Upper lobe of right lung (tissue), 1 donor: ENCODE measurements at places on chromosomes 1 and 21.

- DNase-seq, result no peak
Observed at GRCh38 chr1:89670163-89670562, 37.2 kb downstream of the LRRC8C start.

GRCh38 chr1:145977486-145978470 is 13.3 kb downstream of the POLR3GL start:
- DNase-seq, result peak; percentile 66

GRCh38 chr1:170559166-170559565 is 27.2 kb downstream of the GORAB start:
- DNase-seq, result no peak

GRCh38 chr1:24952413-24952841 is 22.4 kb upstream of the RUNX3 start:
- DNase-seq, result no peak

DNA sequence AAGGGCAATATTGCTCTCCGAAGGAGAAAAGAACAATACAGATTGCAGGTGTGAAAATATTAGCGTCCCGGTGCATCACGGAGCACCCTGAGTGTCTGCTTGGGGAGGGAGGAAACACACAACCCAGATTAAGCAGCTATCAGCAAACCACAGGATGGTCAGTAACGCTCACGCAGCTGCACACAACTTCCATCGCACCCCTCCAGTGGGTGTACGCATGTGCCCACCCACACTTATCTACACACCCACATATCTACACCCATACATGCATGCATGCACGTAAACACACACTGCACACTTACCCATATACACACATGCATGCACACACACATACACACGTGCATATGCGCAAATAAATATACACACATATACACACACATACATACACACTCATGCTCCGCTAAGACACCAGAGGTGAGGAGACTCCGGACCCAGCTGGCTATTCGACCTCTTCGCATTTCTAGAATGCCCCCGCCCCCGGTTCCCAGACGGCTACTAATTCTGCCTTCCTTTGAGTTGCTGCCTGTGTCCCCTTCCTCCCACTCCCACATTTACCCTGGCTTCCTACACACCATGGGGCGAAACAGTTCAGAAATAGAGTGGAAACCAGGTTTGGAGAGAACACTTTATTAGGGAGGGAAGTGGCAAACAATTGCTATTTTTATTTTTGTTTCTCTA is 26.2 kb downstream of the ITPKB start:
- DNase-seq, result no peak

- DNase-seq, result no peak
Observed at GRCh38 chr1:21857142-21857839, 45.2 kb downstream of the LDLRAD2 start.

DNA sequence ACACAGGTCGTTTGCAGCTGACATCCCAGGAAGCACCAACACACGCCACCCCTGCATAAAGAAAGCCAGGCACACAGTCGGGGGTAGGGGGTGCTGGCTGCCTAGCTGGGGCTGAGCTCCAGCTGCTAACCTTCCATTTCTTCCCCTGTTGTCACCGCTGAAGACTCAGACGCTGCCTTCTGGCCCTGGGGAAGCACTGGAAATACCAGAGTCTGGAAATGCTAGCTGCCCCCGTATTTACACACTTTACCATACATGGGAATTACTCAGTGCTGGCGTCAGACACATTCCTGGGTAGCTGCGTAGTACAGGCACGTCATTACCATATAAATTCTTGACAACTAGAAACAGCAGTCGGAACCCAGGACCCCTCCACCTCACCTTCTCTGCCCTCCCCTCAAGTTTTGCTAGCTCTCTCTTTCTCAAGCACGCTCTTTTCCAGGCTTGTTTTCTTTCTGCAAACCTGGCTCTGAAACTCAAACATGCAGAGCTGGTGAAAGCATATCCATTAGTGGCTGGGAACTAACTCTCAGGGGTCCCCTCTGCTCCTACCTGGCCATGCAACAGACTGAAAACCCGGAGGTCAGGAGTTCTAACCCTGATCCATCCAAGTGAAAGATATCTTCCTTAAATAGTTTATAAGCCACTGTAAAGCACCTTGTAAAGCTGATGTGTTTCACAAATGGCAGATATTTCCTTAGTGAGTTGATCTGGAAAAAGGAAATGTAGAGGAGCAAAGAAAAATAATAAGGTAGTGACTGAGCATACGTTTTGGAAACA is 3.3 kb downstream of the CSRP1 start:
- no peak for DNase-seq

- DNase-seq, result no peak
Observed at GRCh38 chr1:95440511-95440910, 206.5 kb downstream of the RWDD3 start.

DNA sequence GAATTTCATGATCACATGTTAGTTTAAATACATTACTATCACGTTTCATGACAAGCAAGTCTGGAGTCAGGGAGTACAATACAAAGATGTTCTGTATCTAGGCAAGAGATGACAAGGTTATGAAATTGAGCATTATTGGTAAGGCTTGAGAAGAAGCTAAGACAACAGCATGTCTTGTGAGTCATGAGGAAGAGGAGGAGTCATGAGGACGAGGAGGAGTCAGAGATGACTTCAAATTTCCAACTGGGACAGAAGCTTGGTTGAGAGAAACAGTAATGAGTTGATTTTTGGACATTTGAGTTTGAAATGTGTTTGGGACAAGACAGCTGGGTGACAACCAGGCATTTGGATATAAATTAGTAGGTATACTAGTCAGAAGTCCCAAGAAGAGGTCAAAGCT is 4.3 kb upstream of the UBE2U start:
- DNase-seq, result no peak

DNA sequence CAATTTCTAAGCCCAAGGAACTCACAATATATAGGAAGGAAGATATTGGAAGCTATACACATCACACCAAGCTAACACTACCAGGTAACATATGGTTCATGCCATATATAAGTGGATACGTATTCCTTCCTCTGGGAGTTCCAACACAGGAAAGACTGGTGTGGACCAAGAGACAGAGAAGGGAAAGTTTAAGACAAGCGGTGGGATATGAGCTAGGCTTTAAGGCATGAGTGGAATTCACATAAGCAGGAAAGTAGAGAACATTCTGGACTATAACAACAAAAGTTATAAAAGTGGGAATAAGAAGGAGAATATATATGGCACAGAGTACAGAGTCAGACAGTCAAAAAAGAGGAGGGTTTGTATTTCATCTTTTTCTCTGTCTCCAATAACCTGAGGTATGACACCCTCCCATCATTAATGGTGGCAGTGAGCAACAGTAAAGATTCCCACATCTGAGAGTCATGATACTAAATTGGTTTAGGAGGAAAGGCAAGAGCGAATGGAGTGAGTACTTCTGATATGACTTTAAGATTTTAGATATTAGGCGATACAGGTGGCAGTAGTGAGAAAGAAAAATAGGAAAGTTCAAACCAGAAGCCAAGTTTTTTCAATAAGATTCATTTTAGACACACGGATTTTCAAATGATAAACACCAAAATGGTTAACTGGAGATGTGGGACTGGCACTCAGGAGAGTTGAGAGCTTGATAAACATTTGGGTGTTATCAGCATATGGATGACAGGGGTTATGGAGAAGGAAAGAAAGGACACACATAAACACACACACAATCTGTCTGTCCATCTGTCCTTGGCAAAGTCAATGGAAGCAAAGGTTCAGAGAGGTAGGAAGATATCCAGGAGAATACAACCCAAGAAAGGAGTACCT is 87.4 kb upstream of the TTC39A start:
- DNase-seq, result no peak

DNA sequence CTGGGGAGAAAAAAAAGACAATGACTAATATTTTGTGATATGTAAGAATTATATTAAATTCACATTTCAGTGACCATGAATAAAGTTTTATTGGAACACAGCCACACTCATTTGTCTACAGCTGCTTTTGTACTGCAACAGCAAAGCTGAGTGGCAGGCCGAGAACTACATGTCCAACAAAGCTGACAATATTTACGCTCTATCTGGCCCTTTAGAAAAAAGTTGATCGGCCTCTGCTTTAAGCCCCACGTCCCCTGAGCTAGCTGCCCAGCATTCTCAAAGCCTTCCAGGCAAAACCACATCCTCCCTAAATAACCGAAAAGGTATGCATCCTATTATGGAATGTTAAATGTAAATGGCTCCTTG is 8.6 kb downstream of the SLC2A1 start:
- DNase-seq, result no peak

DNA sequence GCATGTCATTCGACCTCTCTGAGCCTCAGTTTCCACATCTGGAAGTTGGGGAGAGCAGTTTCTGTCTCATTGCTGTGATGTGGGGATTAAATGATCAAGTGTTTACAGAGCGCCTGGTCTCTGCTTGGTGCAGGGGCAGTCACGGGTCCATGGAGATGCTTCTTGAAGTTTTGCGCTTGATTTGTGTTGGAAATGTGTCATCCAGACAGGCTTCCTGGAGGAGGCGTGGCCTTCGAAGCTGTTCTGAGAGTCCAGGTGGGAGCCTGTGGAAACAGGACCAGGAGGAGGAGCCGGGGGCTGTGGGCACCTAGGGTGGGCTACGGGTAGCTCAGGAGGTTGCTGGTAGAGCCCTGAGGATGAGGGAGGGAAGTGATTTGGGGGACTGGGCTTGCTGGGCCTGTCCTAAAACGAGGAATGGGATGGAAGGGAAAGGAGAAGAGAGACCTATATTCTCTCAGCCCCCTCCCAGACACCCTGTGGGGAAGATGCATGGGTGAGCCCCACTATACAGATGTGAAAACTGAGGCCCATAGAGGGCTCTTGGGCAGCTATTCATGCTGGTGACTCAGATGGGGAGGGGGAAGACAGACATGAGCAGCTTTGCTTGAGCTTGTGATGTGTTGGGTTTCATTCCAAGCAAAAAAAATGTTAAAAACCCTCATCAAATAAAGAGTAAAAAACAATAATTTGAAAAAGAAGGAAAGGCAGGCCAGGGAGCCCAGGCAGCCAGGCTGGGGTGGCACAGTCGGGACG is 107.2 kb upstream of the WNT4 start:
- DNase-seq, result no peak

- no peak for DNase-seq
Observed at GRCh38 chr1:236120721-236121153, 21.6 kb upstream of the GPR137B start.

DNA sequence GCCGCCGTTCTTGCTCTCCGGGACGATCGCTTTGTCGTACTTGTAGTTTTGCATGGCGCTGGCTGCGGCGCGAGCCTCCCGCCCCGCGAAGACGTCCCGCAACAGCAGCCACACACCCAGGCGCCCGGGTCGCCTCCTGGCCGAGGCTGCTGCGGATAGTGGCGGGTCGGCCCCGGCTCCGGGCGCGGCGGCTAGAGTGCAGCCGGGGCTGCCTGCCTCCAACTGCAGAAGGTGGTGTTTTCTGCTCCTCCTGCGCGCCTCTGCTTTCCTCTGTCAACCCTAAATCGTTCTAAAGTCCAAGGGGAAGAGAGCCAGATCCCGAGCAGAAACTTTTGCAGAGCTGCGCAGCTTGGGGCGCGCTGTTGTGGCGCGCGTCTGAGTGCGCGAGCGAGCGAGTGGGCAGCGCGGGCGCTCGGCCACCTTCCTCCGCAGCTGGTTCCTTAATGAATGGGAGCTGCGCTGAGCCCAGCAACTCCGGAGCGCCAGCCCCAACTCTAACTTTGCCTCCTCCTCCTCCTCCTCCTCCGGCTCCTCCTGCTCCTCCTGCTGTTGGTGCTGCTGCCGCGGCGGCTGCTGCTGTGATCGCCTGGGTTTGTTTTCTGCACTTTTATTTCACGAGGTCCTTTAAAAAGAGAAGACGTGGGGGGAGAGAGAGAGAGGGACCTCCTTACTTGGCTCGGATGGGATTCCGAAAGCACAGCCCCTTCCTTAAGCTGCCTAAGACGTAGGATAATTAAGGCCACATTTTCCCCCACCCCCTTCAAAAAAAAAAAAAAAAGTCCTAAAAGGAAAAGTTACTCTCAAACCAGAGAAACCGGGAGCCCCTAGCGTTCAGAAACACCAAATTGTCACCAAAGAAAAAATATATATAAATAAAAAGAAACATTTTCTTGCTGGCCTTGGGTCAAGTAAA is at the start of gene PLPP3:
Gene PLPP3 (minus strand): TSS at position 601 of the 913 bp plus-strand sequence. CDS start 547 bp downstream, at position 54.
- DNase-seq, result peak; percentile 91

GRCh38 chr1:46621930-46622329 is 5.3 kb upstream of the MOB3C start:
- no peak for DNase-seq

GRCh38 chr1:199804526-199804925 is 223.0 kb upstream of the NR5A2 start:
- DNase-seq, result no peak

- no peak for DNase-seq
Observed at GRCh38 chr1:29338908-29339575, 102.7 kb downstream of the PTPRU start.

DNA sequence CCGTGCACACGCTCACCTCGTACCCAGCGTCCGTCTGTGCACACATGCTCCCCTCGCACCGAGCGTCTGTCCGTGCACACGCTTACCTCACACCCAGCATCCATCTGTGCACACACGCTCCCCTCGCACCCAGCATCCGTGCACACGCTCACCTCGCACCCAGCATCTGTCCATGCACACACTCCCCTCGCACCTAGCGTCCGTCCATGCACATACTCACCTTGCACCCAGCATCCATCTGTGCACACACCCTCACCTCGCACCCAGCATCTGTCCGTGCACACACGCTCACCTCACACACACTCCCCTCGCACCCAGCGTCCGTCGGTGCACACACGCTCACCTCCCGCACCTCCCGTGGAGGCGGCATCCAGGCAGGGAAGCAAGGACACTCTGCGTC is 24.4 kb upstream of the COL18A1 start:
- DNase-seq, result peak; percentile 43

GRCh38 chr1:113255038-113255719 is 135.1 kb upstream of the MAGI3 start:
- DNase-seq, result no peak

GRCh38 chr1:32201011-32201855 is 838 bp downstream of the CCDC28B start:
- peak; percentile 74 for DNase-seq

DNA sequence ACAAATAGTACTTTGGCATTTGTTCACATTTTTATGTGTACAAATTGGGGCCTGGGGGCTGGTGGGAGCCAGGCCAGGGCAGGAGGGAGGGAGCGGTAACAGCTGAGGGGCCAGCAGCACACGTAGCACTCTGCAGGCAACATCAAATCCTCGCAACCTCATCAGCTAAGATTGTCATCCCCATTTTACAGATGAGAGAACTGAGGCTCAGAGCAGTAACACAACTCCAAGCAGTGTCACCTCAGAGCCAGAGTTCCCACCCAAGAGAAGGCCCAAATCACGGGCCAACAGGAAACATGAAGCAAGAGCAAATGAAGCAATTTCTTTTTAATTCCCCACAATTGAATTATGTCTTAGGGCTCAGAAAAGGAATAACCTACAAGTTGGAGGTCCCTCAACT is 14.1 kb downstream of the IFFO2 start:
- DNase-seq, result no peak

- DNase-seq, result no peak
Observed at GRCh38 chr1:184759651-184760050, 5.0 kb upstream of the EDEM3 start.

GRCh38 chr1:70442490-70442889 is 31.4 kb downstream of the CTH start:
- DNase-seq, result no peak

- DNase-seq, result no peak
Observed at GRCh38 chr1:8061210-8061609, 35.1 kb upstream of the ERRFI1 start.
